ENCODE measurements at places on chromosomes 5 and 9. TPM values are rescaled to one million over a fixed set of nuclear protein-coding genes. Genes with fewer than 3 reads are reported as not detected.

DNA sequence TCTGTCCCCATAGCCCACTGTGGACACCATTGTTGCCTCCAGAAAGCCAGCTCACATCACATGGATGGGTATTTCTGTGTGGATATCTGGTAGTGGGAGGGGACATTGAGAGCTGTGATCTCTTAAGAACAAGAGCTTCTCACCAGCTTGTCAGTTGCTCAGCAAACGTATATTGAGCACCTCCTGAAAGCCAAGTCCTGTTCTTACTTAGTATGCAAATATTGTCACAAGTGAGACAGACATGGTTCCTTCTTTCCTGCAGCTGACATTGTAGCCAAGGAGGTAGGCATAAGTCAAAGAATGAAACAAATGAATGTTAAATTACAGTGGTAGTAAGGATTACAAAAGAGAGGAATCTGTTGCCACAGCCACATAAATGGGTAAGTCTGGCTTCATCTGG is 3.8 kb downstream of the TCOF1 start:
- no peak overlapping the region for H3K4me3 ChIP-seq
- H3K27ac ChIP-seq, result no peak overlapping the region
- peaks cover 24% of the 10 kb centered on the region for H3K4me1 ChIP-seq

GRCh38 chr9:75185585-75186170 is 97.4 kb downstream of the OSTF1 start:
- peak; percentile 22 for DNase-seq
- H3K36me3 ChIP-seq, result no peaks in the 10 kb centered on the region
- H3K27ac ChIP-seq, result no peak overlapping the region
- peaks cover 13% of the 10 kb centered on the region for H3K4me1 ChIP-seq

- no peak for DNase-seq
- H3K27me3 ChIP-seq, result no peaks in the 10 kb centered on the region
- no peak overlapping the region for H3K27ac ChIP-seq
- no peaks in the 10 kb centered on the region for H3K36me3 ChIP-seq
- H3K4me1 ChIP-seq, result no peaks in the 10 kb centered on the region
Observed at GRCh38 chr5:34742061-34742460, 85.9 kb downstream of the RAI14 start.

GFPT2 gene
- not detected for total RNA-seq

- peaks cover 55% of the 10 kb centered on the region for H3K36me3 ChIP-seq
- no peak for DNase-seq
- H3K4me3 ChIP-seq, result no peak overlapping the region
- H3K27me3 ChIP-seq, result no peaks in the 10 kb centered on the region
Observed at GRCh38 chr5:170247363-170247762, 14.6 kb downstream of the C5orf58 start.

- no peak for DNase-seq
- H3K27me3 ChIP-seq, result no peaks in the 10 kb centered on the region
Observed at GRCh38 chr5:67453111-67453905, 256.7 kb upstream of the CD180 start.

PCDHA9 gene
- total RNA-seq, result not detected

- no peak overlapping the region for H3K4me3 ChIP-seq
- H3K27me3 ChIP-seq, result no peaks in the 10 kb centered on the region
- H3K4me1 ChIP-seq, result no peaks in the 10 kb centered on the region
- H3K36me3 ChIP-seq, result no peaks in the 10 kb centered on the region
- DNase-seq, result no peak
Observed at GRCh38 chr9:115764645-115765044, 388.9 kb upstream of the PAPPA start.

GRCh38 chr9:98656511-98656910 is 52.2 kb downstream of the GABBR2 start:
- H3K36me3 ChIP-seq, result no peaks in the 10 kb centered on the region
- no peaks in the 10 kb centered on the region for H3K27me3 ChIP-seq
- no peak overlapping the region for H3K27ac ChIP-seq
- no peak overlapping the region for H3K4me3 ChIP-seq
- no peaks in the 10 kb centered on the region for H3K4me1 ChIP-seq
- no peak for DNase-seq

- DNase-seq, result no peak
- H3K4me1 ChIP-seq, result peaks cover 40% of the 10 kb centered on the region
- no peaks in the 10 kb centered on the region for H3K36me3 ChIP-seq
- peak overlapping the region; percentile 68 for H3K27ac ChIP-seq
- no peaks in the 10 kb centered on the region for H3K27me3 ChIP-seq
Observed at GRCh38 chr5:176648474-176649194, 1.4 kb downstream of the TSPAN17 start.

DNA sequence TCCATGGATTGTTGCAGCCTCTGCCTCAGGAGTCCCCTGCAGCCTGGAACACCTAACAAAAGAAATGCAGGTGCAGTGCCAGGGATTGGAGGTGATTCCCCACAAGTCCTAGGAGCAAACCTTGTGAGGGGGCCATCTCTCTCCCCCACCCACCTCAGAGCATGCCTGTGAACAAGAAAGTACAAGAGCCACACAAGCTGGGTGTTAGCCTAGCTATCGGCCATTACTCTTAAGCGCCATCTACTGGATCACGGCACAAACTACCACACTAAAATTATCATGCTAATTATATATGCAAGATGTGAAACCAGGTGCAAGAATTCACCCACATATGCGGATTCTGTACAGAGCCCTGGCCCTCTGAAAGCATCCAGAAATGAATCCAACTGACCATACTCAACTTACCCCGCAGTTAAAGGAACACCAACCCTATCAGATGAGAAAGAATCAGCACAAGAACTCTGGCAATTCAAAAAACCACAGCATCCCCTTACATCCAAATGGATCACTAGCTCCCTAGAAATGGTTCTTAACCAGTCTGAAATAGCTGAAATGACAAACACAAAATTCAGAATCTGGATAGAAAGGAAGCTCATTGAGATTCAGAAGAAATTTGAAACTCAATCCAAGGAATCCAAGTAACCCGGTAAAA is 16.5 kb upstream of the PRSS3 start:
- no peaks in the 10 kb centered on the region for H3K27me3 ChIP-seq
- H3K4me1 ChIP-seq, result no peaks in the 10 kb centered on the region
- no peaks in the 10 kb centered on the region for H3K36me3 ChIP-seq
- H3K27ac ChIP-seq, result no peak overlapping the region
- H3K4me3 ChIP-seq, result no peak overlapping the region
- DNase-seq, result peak; percentile 13

DNA sequence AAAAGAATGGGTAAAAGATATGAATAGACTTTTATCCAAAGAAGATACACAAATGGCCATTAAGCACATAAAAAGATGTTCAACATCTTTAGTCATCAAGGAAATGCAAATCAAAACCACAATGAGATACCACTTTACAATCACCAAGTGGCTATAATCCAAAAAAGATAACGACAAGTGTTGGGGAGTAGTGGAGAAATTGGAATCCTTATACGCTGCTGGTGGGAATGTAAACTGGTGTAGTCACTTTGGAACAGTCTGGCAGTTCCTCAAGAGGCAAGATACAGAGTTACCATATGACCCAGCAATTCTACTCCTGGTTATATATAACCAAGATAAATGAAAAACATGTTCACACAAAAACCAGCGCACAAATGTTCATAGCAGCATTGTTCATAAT is 234.9 kb downstream of the SPATA31D1 start:
- H3K4me3 ChIP-seq, result no peak overlapping the region
- DNase-seq, result no peak
- H3K36me3 ChIP-seq, result no peaks in the 10 kb centered on the region
- H3K27ac ChIP-seq, result no peak overlapping the region
- no peaks in the 10 kb centered on the region for H3K27me3 ChIP-seq
- no peaks in the 10 kb centered on the region for H3K4me1 ChIP-seq

GALT gene
- 158 TPM for total RNA-seq

DNA sequence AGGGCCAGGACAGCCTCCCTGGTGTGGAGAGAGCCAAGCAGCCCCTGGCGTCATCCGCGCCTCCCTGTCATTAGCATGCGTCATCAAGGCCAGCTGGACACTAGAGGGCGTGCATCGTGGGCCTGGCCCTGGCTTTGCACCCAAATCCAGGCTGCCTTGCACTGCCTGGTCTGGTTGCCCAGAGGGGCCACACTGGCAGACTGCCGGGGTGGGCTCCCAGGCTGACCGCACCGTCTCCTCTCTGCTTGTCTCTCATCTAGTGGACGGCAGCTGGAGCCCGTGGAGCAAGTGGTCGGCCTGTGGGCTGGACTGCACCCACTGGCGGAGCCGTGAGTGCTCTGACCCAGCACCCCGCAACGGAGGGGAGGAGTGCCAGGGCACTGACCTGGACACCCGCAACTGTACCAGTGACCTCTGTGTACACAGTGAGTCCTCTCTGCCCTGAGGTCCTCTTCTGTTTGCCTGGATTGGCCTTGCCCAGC is 29.0 kb downstream of the HK3 start:
- no peaks in the 10 kb centered on the region for H3K36me3 ChIP-seq
- H3K4me1 ChIP-seq, result no peaks in the 10 kb centered on the region
- no peak for DNase-seq
- no peak overlapping the region for H3K4me3 ChIP-seq
- H3K27ac ChIP-seq, result no peak overlapping the region
- H3K27me3 ChIP-seq, result no peaks in the 10 kb centered on the region

C5orf46 gene
- not detected for total RNA-seq

ENTREP1 gene
- total RNA-seq, result not detected

DNA sequence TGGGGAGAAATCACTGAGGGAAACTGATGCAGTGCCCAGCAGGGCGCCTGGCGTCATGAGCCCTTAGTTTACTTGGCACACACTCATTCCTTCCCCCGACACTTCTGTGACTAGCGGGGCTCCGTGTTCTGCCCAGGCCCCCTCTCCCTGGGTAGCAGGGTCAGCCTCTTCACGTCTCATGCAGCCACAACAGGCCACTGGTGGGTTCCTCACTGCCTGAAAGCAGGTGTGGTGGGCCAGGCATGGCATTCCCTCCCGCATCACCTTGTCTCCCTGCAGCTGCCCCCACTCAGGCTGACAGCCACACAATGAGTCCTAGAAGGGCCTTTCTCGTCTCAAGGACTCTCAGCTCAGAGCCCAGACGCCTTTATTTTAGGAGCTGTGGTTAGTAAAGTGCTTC is 51.1 kb upstream of the CPLX2 start:
- H3K4me1 ChIP-seq, result no peaks in the 10 kb centered on the region
- H3K27me3 ChIP-seq, result no peaks in the 10 kb centered on the region
- H3K36me3 ChIP-seq, result no peaks in the 10 kb centered on the region
- H3K4me3 ChIP-seq, result no peak overlapping the region
- no peak for DNase-seq

DNA sequence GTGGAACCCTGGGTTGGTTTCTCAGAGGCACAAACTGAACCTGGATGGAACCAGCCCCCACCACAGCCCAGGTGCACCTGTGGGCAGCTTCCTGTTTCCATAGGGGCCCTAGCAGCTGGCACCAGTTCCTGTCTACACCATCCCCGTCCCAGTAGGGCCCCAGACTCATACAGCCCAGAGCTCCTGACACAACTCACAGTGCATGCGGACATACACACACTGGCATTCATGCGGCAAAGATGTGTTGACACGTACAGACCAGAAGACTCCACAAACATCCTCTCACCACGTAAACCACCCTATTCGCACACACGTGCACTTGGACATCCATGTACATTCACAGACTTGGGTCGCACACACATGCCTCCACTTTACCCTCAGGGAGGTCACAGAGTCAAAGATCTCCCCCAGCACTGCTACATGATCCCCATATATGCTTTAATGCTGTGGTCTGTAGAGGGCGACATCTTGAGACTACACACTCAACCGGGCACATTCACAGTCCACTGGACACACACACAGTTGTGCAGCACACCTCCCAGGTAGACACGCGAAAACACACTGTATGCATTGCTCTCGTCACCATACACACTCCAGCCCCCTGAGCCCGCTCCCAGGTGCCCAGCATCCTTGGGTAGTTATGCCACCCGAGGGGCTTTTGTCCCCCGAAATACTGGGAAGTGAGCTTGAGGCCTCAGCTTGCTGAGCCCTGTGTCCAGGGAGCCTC is 22.4 kb downstream of the CXXC5 start:
- DNase-seq, result no peak
- H3K4me1 ChIP-seq, result peaks cover 36% of the 10 kb centered on the region
- peak overlapping the region; percentile 46 for H3K4me3 ChIP-seq
- no peaks in the 10 kb centered on the region for H3K27me3 ChIP-seq
- H3K36me3 ChIP-seq, result no peaks in the 10 kb centered on the region

GRCh38 chr9:4850603-4851310 is 58.0 kb downstream of the RCL1 start:
- peaks cover under 1% of the 10 kb centered on the region for H3K36me3 ChIP-seq
- no peak overlapping the region for H3K4me3 ChIP-seq
- no peak overlapping the region for H3K27ac ChIP-seq
- no peak for DNase-seq
- no peaks in the 10 kb centered on the region for H3K4me1 ChIP-seq

- H3K4me1 ChIP-seq, result no peaks in the 10 kb centered on the region
- no peak for DNase-seq
- no peaks in the 10 kb centered on the region for H3K27me3 ChIP-seq
- no peaks in the 10 kb centered on the region for H3K36me3 ChIP-seq
- no peak overlapping the region for H3K27ac ChIP-seq
Observed at GRCh38 chr5:153896701-153897100, 142.0 kb downstream of the FAM114A2 start.

GRCh38 chr9:93010056-93010455 is 48.4 kb upstream of the SUSD3 start:
- no peak overlapping the region for H3K4me3 ChIP-seq
- H3K4me1 ChIP-seq, result no peaks in the 10 kb centered on the region
- peaks cover 59% of the 10 kb centered on the region for H3K36me3 ChIP-seq
- no peaks in the 10 kb centered on the region for H3K27me3 ChIP-seq

GRCh38 chr5:11715461-11716196 is 188.6 kb downstream of the CTNND2 start:
- no peaks in the 10 kb centered on the region for H3K36me3 ChIP-seq
- no peak for DNase-seq
- no peak overlapping the region for H3K4me3 ChIP-seq
- no peaks in the 10 kb centered on the region for H3K4me1 ChIP-seq

DNA sequence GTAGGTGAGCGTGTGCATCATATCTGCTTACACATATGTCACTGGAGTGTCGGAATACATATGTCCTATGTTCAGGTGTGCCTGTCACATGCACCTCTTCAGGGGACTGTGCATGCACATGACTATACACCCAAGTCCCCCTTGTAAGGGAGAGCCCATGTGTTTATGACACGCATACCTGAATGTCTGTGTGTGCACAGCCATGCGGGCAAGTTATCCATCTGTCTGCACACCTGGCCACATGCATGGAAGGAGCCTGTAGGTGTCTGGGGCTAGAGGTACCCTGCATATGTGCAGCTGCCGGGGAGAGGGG is 622 bp upstream of the RGS14 start:
- H3K4me1 ChIP-seq, result peaks cover 42% of the 10 kb centered on the region
- peak overlapping the region; percentile 70 for H3K4me3 ChIP-seq
- H3K27ac ChIP-seq, result peak overlapping the region; percentile 87
- no peaks in the 10 kb centered on the region for H3K27me3 ChIP-seq

OLFM1 gene
- total RNA-seq, result 2.1 TPM

GRCh38 chr5:39518516-39518915 is 93.7 kb upstream of the DAB2 start:
- H3K36me3 ChIP-seq, result no peaks in the 10 kb centered on the region
- no peaks in the 10 kb centered on the region for H3K4me1 ChIP-seq
- H3K4me3 ChIP-seq, result no peak overlapping the region
- DNase-seq, result no peak
- H3K27ac ChIP-seq, result no peak overlapping the region

GRCh38 chr5:168174376-168174775 is 117.1 kb upstream of the WWC1 start:
- no peak for DNase-seq
- no peaks in the 10 kb centered on the region for H3K36me3 ChIP-seq
- no peaks in the 10 kb centered on the region for H3K4me1 ChIP-seq
- H3K4me3 ChIP-seq, result no peak overlapping the region
- no peaks in the 10 kb centered on the region for H3K27me3 ChIP-seq
- no peak overlapping the region for H3K27ac ChIP-seq

GRCh38 chr5:38916802-38917201 is 71.0 kb downstream of the OSMR start:
- no peak overlapping the region for H3K4me3 ChIP-seq
- no peaks in the 10 kb centered on the region for H3K36me3 ChIP-seq
- peaks cover 3% of the 10 kb centered on the region for H3K27me3 ChIP-seq
- no peak for DNase-seq

All from naive thymus-derived CD4-positive, alpha-beta T cell (primary cell).